ENCODE measurements at places on chromosomes 5 and 9. TPM values are rescaled to one million over a fixed set of nuclear protein-coding genes. Genes with fewer than 3 reads are reported as not detected.

Gene IFNK
- total RNA-seq, result not detected

Gene NIPAL4
- not detected for total RNA-seq

Gene SLC36A1
- total RNA-seq, result 8.4 TPM

Gene OTULINL
- 0.17 TPM for total RNA-seq

Gene PPIC
- total RNA-seq, result 57.7 TPM

Gene STXBP1
- total RNA-seq, result 41.8 TPM

Gene LMNB1
- 73.0 TPM for total RNA-seq

Gene COL15A1
- total RNA-seq, result 12.6 TPM

Gene IRGM
- not detected for total RNA-seq

Gene FOXD4L5
- 0.15 TPM for total RNA-seq
